Activated naive CD8-positive, alpha-beta T cell treated with anti-CD3 and anti-CD28 coated beads, Interleukin-2, amount 50 U/mL, for 24 hours (primary cell): ENCODE measurements at places on chromosomes 7 and 10.

- no peak for DNase-seq
Measured at GRCh38 chr7:107579554-107579884, 527 bp upstream of the BCAP29 start.

- DNase-seq, result no peak
Measured at GRCh38 chr7:25578991-25579777, 350.9 kb upstream of the NPVF start.

- DNase-seq, result no peak
Measured at GRCh38 chr7:127828843-127829500, 177.0 kb downstream of the SND1 start.

GRCh38 chr10:113291413-113291812 lies 261.4 kb upstream of the HABP2 start:
- no peak for DNase-seq

DNA sequence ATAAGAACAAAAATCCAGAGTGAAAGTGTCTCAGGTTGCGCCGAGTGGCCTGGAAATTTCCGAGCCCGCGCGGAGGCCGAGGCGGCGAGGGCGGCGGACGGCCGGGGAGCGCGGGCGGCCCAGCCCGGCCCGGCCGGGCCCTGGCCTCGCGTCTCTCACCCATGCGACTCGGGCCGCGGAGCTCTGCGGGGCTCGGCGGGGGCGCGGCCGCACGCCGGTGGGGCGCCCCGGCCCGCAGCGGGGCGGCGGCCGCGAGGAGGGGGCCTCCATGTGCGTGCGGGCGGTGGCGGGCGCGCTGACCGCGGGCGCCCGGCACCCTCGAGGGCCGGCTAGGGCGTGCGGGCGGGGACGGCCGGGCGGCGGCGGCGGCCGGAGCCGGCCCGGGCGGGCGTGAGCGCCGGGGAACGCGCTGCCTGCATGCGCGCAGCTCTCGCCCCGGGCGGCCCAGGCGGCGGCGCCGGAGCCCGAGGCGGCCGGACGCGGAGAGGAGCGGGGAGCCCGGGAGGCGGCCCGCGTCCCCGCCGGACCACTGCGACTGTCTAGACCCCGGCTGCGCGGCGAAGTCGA lies 302 bp upstream of the EN2 start:
- DNase-seq, result no peak

DNA sequence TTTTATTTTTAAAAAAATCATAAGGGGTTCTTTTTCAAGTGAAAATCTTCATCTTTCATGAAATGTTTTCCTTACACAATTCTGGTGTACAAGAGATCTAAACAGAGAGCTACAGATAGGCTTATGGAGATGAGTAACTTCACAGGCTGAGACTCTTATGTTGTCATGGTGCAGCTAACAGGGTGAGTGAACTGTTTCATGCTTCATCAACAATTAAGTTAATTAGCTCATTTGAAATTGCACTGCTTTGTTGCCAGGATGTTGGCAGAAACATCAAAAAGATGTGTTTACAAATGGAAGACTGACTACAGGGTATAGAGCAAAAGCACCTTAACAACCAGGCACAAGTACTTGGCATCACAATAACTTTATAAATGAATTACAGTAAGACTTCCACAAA lies 230.8 kb downstream of the FOXP2 start:
- no peak for DNase-seq

DNA sequence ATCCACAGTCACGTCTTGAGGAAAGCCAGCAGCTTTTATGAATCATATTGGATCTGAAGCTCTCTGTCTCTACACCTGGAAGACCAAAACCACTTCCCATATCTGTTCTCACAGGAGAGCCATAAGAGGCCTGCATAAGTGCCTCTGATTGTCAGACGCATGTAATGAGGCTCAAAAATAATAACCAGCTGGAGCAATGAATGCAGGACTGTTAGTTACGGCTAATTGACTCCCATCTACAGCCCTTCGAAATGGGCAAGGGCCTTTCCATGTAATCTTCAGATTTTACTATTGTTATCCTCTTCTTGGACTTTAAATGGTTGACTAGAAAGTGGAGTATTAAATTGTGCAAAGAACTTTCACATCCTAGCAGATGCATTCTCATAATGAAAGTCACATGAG lies 4.4 kb upstream of the SEMA3C start:
- DNase-seq, result no peak

DNA sequence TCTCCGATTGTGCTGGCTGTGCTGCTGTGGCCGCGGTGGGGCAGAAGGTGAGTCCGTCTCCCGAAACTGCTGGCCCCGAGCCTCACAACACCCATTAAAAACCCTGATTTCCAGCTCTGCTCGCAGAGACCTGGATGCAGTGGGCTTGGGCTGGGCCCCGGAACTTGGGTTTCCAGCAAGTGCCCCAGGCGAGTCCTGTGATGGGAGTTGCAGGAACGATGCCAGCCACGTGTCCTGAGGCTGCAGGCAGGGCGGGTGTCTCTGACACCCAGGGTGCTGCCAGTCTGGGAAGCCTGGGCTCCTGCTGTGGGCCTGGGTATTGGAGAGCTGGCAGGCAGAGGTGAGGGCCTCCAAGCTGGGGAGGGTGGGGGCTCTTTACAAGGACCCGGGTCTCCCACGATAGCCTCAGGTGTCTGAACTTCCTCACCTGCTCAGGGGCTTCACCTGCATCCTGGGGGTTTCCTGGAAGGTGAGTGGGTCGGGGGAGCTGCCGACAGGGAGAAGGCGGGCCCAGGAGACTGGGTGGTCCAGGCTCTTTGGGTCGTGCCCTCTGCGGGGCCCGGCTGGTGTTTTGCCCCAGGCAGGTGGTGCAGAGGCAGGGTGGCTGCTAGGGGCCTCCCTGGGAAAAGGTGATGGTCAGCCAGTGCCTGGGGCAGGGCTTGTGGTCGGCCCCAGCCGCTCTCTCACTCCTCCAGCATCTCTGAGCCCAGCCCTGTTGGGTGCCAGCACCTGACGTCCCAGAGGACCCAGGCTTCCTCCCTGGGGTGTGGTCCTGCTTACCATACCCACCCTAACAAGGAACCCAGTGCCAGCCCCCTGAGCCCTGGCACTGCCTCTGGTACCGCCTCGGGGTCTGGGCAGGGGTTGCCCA lies 180.3 kb downstream of the DNAJB6 start:
- DNase-seq, result no peak

DNA sequence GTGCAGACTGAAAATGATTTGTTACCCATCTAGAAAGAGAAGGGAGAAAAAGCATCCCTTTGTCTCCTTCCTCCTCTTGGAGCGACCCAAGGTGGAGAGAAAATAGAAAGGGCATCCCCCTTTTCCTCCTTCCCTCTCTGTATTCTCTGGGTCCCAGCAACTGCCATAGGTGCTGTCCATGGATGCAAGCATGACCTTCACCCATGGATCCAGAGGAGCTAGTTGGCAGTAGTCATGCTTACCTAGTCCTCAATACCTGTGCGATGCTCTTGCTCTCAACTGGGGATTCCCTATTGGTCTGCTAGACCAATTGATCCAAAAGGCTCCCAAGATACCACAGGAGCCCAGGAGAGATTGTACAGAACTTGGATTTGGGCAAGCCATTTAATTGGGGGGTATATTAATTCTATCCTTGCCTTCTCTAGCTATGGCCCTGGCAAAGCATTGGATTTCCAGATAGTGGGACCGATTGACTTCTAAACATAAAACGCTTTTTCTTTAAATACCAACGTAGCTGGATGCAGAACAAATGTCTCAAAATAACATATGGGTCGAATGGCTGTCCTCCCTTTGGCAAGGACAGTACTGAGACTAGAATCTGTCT lies 547.8 kb upstream of the IGFBP3 start:
- DNase-seq, result no peak

DNA sequence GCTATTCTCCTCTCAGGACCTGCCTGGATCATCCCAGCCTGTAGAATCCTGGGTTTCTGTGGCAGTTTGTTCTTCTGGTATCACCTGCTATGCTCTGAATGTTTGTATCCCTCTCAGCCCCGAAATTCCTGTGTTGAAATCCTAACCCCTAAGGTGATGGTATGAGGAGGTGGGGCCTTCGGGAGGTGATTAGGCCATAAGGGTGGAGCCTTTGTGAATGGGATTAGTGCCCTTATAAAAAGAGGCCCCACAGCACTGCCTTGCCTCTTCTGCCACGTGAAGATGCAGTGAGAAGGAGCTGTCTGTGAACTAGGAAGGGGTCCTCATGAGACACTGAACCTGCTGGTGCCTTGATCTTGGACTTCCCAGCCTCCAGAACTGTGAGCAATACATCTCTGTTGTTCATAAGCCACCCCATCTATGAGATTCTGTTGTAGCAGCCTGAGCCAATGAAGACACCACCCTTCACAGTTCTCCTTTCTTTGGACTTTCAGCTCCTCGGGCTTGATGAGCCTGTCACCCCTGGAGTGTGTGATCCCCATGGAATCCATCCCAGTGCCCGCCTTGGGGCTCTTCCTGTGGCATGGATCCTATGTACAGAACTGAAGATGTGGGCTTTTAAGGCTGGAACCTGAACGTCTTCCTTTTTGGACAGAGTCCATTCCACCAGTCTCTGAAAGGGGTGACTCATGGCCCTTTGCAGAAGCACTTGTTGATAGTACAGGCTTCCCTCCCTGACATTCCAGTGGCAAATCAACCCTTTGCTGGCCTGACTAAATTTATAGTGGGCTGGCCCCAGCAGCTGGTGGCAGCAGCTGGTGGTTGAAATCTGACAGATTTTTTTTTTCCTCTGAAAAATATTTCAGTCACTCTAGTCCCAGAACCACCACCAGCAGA lies 138.0 kb downstream of the TACC2 start:
- no peak for DNase-seq

- DNase-seq, result no peak
Measured at GRCh38 chr10:78768876-78769275, 299.9 kb upstream of the ZMIZ1 start.

DNA sequence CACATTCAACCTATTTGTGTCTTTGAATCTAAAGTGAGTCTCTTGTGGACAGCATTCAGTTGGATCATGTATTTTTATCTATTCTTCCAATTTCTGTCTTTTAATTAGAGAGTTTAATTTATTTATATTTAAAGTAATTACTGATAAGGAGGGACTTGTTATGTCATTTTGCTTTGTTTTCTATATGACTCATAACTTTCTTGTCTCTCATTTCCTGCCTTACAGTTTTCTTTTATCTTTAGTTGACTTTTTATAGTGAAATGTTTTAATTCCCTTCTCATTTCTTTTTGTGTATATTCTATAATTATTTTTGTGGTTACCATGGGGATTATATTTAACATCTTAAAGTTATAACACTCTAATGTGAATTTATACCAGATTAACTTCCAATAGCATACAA lies 7.3 kb upstream of the ZNF518A start:
- no peak for DNase-seq

- peak; percentile 69 for DNase-seq
Measured at GRCh38 chr10:5975641-5976473, 1.5 kb downstream of the IL15RA start.

- no peak for DNase-seq
Measured at GRCh38 chr7:119344466-119344865, 928.5 kb upstream of the KCND2 start.

DNA sequence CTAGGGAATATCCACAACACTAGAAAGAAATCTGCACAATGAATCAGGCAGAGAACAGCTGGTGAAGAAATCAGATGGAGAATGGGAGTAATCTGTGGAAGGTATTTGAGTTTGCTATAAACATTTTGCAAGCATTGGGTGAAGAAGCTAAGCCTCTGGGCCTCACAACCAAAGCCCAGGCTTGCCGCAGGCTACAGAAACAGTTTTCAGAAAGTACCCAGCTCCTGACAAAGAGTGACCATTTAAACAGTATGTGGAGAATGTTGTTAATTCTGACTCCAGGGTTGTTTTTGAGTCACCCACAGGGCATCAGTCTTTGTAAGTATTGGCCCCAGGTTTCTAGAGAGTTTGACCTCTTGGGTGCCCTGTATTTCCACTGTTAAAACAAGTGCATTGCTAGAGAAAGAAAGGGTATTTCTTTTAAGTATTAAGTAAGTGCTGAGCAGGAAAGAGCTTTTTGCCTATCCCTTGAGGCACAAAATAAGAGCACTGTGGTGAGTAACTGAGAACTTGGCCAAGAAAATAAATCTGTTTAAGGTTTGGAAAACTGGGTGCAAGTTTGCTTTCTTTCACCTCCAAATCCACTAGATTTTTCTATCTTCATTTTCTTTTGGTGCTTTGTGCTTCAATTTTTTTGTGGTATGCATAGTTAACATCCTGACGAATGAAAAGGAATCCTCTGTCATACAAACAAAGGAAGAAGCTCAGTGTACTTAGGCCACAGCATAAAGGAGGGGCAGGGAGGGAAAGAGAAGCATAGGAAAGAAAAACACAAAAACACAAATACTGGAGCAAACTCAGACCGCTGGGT lies 691.8 kb downstream of the SUGCT start:
- no peak for DNase-seq

DNA sequence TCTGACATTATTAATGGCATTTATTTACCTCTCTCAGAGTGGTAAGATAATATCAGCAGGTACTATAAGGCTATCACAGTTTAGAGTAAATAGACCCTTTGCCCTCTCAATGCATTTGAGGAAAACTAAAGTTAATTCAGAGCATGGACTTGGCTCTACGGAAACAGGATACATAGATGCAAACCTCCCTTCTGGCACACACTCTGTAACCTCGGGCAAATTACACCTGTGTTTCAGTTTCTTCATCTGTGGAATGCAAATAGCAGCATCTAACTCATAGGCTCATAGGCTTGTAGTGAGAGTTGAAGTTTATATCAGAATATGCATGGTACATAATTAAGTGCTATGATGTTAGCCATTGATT lies 5.6 kb downstream of the RAPGEF5 start:
- no peak for DNase-seq

DNA sequence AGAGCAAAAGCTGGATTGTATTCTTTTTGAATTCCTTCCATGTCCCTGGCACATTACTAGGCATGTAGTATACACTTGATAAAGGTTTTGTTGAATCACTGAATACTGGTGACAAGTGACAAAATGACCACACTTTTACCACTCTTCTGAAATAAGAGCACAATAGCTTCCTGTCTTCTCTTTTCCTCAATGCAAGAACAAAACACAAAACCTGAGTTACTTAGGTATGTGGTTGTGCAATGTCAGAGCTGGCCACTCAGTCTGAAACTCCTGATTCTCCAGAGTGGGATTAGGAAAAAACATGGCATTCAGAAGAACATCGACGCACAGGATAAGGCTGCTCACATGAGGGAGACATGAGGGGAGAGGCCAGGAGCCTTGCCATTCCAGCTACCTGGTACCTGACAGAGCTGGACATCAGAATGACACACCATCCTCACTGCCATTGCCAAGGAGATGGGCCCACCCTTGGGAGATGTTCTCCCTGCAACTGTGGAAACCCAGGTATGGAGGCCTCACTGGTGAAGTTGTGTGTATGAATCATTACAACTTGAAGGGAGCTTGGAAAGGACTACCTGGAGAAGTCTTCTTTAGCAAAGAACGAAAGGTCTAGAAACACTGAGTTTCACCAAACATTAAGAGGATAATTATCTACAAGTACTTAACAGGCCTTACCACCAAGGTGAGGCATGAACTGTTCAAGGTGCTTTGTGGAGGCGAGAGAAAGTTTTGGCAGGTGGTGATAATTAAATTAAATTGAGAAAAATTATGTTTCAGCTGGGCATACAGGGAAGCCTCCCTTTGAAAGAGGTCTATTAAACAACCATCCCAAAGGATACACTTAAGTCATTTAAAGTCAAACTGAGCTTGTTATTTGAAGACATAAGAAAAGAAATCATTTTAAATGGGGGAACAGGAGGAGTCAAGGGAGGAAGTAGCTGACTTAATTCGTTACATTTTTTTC lies 246.5 kb upstream of the AOAH start:
- DNase-seq, result no peak

- DNase-seq, result no peak
Measured at GRCh38 chr7:110412614-110413013, 678.3 kb upstream of the LRRN3 start.
